ENCODE measurements at places on chromosomes 1 and 21. TPM values are rescaled to one million over a fixed set of nuclear protein-coding genes. Genes with fewer than 3 reads are reported as not detected.

DNA sequence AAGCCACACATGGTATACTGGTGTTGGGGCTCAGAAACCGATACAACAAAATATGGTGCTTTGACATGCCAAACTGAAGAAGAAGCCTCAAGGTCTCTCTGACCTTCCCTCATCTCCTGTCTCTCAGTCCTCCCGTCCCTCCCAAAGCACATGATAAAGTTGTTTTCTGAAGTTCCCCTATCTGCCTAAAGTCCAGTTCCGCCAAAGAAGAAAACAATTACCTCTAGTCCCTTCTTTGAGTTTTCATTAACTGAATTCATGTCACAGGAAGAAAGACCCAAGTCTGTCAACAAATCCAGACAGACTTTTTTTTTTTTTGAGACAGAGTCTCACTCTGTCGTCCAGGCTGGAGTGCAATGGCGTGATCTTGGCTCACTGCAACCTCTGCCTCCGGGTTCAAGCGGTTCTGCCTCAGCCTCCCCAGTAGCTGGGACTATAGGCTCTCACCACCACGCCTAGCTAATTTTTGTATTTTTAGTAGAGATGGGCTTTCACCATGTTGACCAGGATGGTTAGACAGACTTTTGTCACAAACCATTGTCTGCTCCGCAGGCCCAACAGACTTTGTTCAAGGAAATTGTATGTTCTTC, 32.2 kb upstream of the SLC2A1 start:
- DNase-seq, result no peak

ASPM gene
- polyA plus RNA-seq, result 22.4 TPM

PTPN7 gene
- polyA plus RNA-seq, result 1.0 TPM

DNAJC8 gene
- polyA plus RNA-seq, result 169 TPM

- no peak for DNase-seq
These were observed 903.7 kb downstream of the ADGRL2 start for GRCh38 chr1:82704393-82704792.

DNA sequence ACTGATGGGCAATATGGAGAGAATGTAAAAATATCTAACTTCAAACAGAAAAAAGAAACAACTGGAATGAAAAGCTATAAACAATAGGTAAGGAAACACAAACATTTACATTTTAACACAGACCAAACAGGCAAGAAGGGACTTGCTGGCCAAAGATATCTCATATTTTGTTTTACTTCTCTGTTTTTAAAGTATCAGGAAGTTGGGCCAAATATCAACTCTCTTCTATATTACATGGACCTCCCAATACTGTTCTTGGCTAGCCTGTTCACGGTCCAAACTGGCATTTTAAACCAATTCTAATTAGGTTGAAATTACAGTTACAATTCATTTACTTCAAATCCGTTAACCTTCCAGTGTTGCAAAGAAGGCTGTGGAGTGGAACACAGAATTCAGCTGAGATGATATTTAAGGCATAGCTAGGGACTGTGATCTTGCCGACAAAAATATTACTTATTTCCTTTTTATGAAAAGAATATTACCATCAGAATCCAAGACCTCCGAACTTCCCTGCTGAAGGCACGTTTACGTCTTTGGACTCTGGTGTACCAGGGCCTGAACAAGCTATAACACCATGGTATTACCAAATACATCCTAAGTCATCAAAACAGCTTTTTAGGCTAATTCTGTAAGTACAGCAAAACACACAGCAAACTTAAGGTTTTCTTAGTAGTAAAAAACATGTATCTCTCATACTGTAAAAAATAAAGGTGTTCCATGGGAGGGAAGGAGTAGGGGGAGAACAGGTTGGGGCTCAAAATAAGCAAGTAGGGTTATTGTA, 165.4 kb downstream of the RUNX1 start:
- DNase-seq, result no peak

- DNase-seq, result no peak
These were observed 13.2 kb downstream of the S100A7A start for GRCh38 chr1:153429266-153430165.

TIE1 gene
- 50.4 TPM for polyA plus RNA-seq

CD1B gene
- polyA plus RNA-seq, result not detected

DNA sequence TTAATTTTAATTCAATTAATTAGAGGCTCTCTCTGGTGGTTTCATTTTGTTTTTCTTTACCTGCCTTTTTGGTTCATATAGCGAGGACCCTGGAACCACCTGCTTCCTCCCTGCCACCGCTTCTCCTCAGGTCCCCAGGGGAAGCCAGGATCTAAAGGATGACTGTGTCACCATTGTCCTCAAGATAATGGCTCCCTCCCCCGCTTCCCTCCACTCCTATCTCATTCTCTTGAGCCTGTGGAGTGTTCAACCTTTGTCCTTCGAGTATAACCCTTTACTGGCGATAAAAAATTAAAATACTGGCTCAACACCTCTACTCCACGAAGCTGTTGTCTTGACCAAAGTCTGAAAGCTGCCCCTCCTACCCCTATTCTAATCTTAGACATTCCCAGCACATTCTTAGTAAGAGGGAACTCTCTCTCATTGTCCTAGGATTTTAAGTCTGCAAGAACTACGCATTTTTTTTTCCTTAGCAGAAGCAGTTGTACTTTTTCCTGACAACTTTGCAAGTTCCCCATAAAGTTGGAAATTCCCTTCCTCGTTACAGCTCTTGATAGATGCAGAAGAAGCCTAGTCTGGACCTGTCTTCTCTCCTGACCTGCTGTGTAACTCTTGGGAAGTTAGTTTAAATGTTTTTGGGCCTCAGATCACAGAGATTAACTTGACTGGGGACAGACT, 12.6 kb upstream of the MAPKAPK2 start:
- DNase-seq, result no peak

HSF2BP gene
- 2.2 TPM for polyA plus RNA-seq

OPRD1 gene
- 0.31 TPM for polyA plus RNA-seq

GRCh38 chr1:182724215-182724614, 39.8 kb upstream of the RGS8 start:
- no peak for DNase-seq

DNA sequence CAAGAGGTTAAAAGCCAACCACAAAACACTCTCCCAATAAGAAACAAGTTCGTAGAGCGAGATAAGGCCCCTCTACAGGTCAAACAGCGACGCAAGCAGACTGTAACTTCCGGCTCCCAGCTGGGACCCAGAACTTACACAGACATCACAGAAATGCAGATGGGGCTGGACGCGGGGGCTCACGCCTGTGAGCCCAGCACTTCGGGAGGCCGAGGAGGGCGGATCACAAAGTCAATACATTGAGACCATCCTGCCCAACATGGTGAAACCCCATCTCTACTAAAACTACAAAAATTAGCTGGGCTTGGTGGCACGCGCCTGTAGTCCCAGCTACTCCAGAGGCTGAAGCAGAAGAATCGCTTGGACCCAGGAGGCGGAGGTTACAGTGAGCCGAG, 11.1 kb downstream of the CCNL2 start:
- no peak for DNase-seq

BEND5 gene
- 22.7 TPM for polyA plus RNA-seq

DNA sequence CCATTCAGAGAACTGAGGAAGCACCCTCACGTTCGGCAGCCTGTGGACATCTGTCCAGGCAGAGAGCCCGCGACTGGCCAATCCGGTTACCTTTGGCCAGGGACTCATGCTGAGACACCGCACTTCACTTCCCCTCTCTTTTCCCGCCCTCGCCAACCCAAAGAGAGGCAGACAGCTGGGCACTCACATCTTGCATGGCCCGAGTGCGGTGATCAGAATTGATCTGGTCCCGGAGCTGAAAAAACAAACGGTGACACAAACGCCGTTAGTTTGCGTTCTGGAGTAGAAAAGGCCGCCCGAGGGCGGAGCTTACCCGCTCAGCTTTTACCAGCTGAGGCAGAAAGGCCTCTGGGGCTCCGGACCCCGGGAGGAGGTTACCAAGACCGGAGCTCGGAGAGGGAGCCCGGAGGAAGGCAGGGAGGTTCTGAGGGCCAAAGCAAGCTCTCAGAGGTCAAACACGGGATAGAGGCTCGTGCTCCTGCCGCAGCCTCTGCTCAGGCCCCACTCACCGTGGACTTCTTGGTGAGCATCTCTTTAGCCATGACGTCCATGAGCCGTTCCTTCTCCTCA, 376 bp downstream of the SF3A3 start:
- DNase-seq, result no peak

SELL gene
- 4.0 TPM for polyA plus RNA-seq

- DNase-seq, result no peak
These were observed 5.1 kb downstream of the KCNK2 start for GRCh38 chr1:215087603-215088002.

- DNase-seq, result no peak
These were observed 1.6 kb downstream of the OR2AK2 start for GRCh38 chr1:247966532-247967204.

MPL gene
- polyA plus RNA-seq, result 0.84 TPM

- no peak for DNase-seq
These were observed 4.2 kb downstream of the LRRC71 start for GRCh38 chr1:156924478-156925153.

DNA sequence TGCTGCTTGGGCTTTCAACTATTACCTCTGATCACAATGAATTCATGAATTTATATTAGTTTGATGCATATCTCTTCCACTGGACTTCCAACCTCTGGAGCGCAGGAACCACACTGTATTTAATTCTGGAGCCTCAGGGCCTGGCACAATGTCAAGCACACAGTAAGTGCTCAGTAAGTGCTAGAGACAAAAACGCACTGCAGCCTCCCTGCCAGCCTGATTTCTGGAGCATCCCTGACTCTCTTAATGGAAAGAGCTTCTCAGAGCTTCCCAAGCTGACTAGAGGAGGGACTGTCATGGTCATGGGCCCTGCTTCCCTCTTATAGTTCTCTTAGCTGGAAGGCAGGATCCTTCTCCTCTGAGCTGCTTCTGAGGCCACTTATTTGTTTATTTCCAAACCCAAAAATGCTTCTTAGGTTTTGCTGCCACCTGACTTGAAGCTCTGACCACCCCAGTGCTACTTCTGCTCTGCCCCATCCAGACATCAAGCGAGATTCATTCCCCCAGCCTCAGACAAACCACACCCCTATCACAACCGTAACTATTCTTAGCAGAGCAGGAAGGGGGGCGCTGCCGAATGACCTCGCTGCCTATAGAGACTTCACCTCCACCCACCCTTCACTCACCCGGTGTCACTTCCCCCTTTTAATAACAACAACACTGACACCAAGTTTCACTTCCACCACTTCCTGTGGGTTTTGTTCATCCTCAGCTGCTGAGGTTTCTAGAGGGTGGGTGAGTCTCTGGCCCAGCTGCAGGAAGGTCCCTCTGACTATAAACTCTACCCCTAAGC, 33.6 kb downstream of the NUAK2 start:
- DNase-seq, result no peak

GRCh38 chr1:102833151-102833550, 275.2 kb downstream of the COL11A1 start:
- no peak for DNase-seq

DNA sequence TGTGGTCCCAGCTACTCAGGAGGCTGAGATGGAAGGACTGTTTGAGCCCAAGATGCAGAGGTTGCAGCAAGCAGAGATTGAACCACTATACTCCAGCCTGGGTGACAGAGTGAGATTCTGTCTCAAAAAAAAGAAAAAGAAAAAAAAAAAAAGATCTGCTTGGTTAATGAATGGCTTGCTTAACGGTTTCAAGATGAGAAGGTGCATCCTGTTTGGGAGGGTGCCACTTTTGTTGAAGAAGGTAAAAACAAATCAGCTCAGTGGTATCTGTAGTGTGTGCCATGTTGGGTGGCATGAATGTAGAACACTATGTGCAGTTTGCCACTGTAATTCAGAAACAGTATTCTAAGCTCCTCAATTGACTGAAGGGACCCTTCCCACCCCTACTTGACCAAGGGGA, 94.9 kb upstream of the ETV3 start:
- DNase-seq, result no peak

- DNase-seq, result no peak
These were observed 173.6 kb downstream of the RERE start for GRCh38 chr1:8643542-8644536.

DNA sequence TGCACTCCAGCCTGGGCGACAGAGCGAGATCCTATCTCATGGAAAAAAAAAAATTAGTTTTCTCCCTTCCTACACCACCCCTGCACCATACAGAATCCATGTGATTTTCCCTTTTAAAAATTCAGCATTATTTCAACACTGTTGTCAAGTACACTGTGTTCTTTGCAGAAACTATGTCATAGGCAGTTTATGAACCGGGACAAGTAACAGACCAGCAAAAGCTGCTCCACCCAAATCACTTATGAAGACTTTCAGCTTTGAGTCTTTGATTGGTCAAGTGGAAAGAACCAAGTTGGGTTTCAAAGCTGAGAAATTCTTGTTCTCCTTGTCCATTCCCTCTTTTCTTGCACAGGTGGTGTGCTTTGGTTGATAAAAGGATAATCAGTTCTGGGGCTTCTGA, 173.0 kb downstream of the CDC7 start:
- DNase-seq, result no peak

FCN3 gene
- 3.1 TPM for polyA plus RNA-seq

- DNase-seq, result no peak
These were observed 62.4 kb upstream of the POU2F1 start for GRCh38 chr1:167158111-167158812.

- DNase-seq, result peak; percentile 51
These were observed 284.5 kb upstream of the PLXNA2 start for GRCh38 chr1:208528578-208529240.

DNA sequence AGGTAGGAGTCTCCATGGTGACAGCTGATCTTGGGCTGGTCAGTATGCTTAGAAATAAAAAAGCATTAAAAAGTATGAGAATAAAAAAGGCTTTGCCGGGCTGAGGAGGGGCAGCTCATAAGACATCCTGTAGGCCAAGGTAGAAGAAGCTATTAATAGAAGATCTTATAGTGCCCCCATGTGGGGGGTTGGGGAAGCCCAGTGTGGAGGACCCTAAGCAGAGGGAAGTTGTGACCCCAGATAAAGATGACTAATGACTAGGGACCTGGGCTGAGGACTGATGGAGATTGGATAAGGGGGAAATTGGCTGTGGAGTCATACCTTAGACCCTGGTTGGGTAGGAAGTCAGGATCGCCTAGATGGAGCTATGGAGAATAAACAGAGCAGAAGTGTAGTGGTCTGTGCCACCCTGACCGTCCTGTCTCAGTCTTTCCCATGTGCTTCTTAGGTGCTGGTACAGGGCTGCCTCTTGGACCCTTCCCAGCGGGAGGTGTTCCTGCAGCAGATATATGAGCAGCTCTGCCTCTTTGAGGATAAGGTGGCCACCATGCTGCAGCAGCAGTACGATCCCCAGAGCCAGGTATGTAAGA, 25.0 kb downstream of the SZT2 start:
- DNase-seq, result peak; percentile 20

PLA2G2C gene
- polyA plus RNA-seq, result 0.30 TPM

DNA sequence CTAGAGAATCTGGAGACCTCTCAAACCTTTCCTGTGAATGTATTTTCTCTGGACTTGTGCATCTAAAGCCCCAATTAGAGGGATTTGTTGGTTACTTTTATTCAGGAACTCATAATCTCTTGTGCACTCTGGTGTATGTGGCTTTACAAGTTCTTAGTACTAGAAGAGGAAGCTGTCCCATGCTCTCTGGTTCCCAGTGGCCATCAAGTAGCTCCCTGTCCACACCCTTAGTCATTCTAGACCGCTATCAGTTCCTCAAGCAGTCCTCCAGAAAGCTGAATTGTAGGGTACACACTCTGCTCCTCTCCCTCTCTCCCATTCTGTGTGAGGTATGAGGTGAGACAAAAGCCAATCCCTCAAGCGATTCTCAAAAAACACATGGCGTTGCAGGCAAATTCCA, 470.3 kb downstream of the PTPRC start:
- no peak for DNase-seq

NES gene
- 160 TPM for polyA plus RNA-seq

GRCh38 chr21:42237577-42237976, 18.6 kb downstream of the ABCG1 start:
- no peak for DNase-seq

Data from right renal pelvis (tissue), 4 donors.